ENCODE measurements at places on chromosomes 7 and 10. TPM values are rescaled to one million over a fixed set of nuclear protein-coding genes. Genes with fewer than 3 reads are reported as not detected.

DNA sequence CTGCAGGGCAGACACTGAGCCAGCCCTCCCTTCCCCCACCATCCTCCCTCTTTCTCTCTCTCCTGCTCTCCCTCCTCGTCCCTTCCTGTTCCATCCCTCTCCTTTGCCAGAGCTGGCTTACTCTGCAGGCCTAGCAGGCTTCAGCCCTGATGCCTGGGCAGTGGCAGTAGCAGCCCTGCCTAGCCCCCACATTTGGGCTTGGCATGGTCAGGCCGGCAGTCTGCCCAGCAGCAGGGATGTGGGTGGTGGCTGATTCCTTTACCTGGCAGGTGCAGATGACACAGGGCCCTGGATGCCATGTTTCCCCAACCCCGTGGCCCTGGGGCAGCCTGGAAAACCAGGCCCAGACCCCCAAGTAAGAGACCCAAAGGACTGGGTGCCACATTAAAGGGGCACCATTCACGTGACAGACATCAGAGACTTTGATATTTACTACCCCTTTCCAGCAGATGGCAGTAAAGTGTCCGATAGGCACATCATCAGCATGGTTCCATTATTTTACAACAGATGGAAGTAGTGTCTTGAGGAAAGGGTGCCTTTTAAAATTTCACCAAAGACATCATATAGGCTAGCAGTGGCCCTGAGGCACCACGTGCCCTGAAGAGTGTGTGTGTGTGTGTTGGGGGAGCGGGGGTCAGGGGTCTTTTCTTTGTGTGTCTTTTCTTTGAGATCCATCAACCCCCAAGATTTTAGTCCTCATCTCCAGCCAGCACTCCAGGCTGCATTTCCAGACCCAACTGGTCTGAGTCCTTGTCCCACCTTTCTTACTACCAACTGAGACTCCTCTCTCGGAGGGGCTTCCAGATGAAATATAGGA lies 5.9 kb downstream of the KCP start:
- H3K4me3 ChIP-seq = no peak overlapping the region
- H3K4me1 ChIP-seq = peaks cover 8% of the 10 kb centered on the region
- peaks cover 45% of the 10 kb centered on the region for H3K27me3 ChIP-seq
- DNase-seq = no peak
- no peak overlapping the region for H3K27ac ChIP-seq

GRCh38 chr7:77474756-77475155 lies 58.6 kb upstream of the GSAP start:
- no peak overlapping the region for H3K4me3 ChIP-seq
- no peaks in the 10 kb centered on the region for H3K36me3 ChIP-seq
- DNase-seq = no peak
- no peak overlapping the region for H3K27ac ChIP-seq
- no peaks in the 10 kb centered on the region for H3K27me3 ChIP-seq

DNA sequence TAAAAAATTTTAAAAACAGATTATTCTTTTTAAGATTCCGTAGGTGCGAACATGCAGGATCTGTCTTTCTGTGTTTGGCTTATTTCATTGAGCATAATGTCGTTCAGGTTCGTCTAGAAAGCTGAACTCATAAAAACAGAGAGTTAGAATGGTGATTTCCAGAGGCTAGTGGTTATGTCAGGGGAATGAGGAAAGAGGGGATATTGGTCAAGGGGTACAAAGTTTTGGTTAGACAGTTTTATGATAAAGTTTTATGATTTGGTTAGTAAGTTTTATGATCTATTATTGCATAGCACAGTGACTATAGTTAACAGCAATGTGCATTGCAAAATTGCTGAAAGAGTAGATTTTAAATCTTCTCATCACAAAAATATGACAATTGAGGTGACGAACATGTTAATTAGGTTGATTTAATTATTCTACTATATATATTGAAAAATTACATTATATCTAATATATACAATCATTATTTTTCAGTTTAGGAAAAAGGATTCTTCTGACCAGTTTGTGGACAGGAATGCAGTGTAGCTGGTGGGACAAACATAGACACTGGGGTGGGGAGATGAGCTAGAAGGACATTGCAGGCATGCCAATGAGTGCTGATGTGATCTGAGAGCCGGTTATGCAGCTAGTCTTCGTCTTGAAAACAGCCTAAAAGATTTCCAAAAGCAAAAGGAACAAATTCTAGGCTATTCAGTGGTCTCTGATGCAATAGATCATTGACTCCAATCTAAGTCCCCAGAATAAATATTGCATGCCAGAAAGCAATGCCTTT lies 31.3 kb upstream of the MALRD1 start:
- DNase-seq = no peak
- no peak overlapping the region for H3K4me3 ChIP-seq
- H3K4me1 ChIP-seq = no peaks in the 10 kb centered on the region
- H3K27me3 ChIP-seq = no peaks in the 10 kb centered on the region

GRCh38 chr7:134991469-134992339 lies 5.4 kb downstream of the AGBL3 start:
- H3K36me3 ChIP-seq = peaks cover 22% of the 10 kb centered on the region
- no peak for DNase-seq
- H3K27me3 ChIP-seq = no peaks in the 10 kb centered on the region
- no peak overlapping the region for H3K4me3 ChIP-seq
- peak overlapping the region; percentile 60 for H3K27ac ChIP-seq

DNA sequence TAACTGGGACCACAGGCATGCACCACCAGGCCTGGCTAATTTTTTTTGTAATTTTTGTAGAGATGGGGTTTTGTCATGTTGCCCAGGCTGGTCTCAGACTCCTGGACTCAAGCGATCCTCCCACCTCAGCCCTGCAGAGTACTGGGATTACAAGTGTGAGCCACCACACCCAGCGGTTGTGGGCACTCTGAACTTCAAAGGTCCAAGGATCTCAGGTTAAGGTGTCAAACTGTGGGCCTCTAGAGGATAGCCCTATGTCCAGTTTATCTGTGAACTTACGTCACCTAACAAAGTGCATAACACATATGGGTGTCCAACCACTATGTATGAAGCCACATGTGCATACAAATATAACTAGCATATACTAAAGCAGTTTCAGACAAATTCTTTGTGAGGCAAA lies 3.2 kb upstream of the IL2RA start:
- H3K27me3 ChIP-seq = no peaks in the 10 kb centered on the region
- H3K27ac ChIP-seq = peak overlapping the region; percentile 52
- DNase-seq = peak; percentile 15

- no peaks in the 10 kb centered on the region for H3K36me3 ChIP-seq
- no peak overlapping the region for H3K4me3 ChIP-seq
These were observed 294.8 kb upstream of the DGKB start for GRCh38 chr7:15197042-15197977.

GRCh38 chr7:19939746-19940145 lies 166.3 kb upstream of the TMEM196 start:
- H3K36me3 ChIP-seq = no peaks in the 10 kb centered on the region
- DNase-seq = no peak
- no peak overlapping the region for H3K27ac ChIP-seq

Gene JMJD1C
- total RNA-seq = 128 TPM

Gene NKX2-3
- total RNA-seq = 5.8 TPM
